ENCODE measurements at places on chromosomes 13 and 19.

- DNase-seq, result no peak
These were observed 225.1 kb downstream of the EFNB2 start for GRCh38 chr13:106310291-106310865.

DNA sequence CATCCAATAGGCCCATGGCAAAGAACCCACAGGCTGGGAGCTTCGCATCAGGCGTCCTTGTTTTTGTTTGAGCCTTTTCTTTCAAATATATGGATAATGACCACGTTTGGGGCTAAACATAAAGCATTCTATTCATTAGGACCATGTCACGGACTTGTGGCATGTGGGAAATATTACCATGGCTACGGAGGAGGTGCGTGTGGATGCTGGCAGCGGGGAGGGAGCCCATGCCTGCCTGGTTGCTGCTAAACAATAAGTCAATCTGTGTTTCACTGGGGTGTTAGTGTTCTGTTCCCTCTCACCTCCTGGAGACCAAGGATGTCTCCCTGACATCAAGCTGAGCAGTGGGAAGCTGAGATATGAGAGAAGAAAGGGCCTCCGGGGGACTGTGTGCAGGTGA is 121.1 kb downstream of the IRS2 start:
- DNase-seq, result no peak

DNA sequence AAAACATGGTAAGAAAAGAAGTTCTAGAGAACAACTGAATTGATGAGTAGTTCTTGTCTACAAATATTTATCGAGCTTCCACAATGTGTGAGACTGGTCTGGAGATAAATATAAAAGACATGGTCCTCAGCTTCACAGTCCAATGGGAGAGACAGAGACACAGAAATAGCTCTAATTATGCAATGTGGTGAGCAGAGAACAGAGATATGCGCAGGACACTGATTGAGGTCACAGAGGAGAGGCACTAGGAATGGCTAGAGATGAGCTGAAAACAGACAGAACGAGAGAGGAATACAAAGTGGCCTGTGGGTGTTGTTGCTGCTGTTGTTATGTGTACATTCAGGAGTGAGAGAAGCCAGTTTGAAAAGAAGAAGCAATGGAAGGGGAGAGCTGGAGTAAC is 53.2 kb downstream of the GPALPP1 start:
- DNase-seq, result no peak

GRCh38 chr19:5097959-5098623 is 129.2 kb downstream of the KDM4B start:
- DNase-seq, result no peak

DNA sequence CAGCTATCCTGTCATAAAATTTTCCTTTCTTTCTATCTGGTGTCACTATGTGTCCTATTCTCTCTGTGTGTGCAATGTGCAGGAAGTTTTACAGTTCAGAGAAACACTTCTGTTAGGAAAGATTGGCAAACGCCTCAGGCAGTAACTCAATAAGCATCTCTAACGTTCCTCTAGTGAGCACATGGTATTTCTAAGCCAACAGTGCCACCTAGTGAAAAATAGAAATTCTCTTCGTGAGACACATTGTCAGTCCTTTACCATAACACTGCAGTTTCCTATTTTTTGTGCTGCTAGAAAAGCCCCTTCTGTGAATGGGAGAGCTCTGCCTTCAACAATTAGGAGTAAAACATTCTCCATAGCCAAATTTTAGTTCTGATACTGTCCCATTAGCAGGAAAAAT is 50.7 kb downstream of the ZNF723 start:
- no peak for DNase-seq

- DNase-seq, result no peak
These were observed 351.2 kb upstream of the ARGLU1 start for GRCh38 chr13:106919133-106919532.

DNA sequence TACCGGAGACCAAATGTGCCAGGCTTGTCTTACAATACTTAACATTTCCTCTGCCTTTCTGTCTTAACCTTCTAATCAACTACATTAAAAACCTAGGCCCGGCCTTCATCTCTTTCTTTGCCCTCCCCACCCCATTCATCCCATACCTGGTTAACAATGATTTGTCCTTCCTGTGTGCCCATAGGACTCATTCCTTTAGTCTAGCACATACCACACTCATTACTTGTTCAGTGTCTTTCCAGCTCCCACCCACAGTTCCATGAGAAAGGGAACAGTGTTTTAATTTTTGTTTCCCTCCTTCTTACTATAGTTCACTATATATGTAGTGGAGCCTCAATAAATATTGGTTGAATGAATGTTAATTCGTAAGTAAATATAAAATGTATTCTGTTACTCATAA is 2.4 kb downstream of the CLN5 start:
- no peak for DNase-seq

GRCh38 chr13:21106089-21106488 is 44.7 kb upstream of the LATS2 start:
- DNase-seq, result no peak

GRCh38 chr19:10816691-10817090 is 19.3 kb downstream of the TMED1 start:
- DNase-seq, result no peak

GRCh38 chr19:49857838-49858087 is 6.8 kb downstream of the PTOV1 start:
- no peak for DNase-seq

DNA sequence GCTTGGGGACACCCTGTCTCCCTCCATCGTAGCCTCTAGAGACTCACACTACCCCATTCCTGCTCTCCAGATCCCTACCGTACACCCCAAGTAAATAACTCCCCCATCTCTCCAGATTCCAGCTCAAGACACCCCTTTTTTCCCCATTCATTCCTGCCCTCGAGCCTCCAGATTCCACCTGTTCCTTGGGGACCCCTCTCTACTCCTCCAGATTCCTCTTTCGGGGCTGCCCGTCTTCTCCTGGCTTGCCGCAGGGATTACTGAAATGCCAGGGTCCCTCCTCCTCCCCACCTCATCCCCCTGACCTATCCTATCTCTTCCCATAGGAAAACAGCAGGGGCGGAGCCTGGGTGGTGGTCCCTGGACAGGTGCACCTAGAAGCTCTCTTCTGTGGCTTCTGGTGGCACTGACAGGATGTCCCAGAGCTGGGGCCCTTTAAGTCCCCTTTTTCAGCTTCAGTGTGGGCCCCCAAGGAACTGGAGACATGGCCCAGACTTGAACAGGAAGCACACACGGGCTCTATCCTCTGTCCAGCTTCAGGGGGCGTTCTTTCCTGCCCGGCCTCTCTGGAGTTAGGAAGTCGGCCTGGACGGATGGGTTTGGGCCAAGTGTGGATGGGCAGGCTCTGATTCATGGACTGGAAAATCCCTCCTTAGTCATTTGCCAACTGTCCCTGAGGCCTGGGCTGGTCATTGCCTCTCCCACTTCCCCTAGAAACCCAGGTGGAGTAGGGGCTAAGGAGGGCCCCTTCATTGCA is 1.2 kb downstream of the ZSWIM4 start:
- DNase-seq, result no peak

GRCh38 chr19:40200341-40201099 is 9.3 kb downstream of the MAP3K10 start:
- no peak for DNase-seq

DNA sequence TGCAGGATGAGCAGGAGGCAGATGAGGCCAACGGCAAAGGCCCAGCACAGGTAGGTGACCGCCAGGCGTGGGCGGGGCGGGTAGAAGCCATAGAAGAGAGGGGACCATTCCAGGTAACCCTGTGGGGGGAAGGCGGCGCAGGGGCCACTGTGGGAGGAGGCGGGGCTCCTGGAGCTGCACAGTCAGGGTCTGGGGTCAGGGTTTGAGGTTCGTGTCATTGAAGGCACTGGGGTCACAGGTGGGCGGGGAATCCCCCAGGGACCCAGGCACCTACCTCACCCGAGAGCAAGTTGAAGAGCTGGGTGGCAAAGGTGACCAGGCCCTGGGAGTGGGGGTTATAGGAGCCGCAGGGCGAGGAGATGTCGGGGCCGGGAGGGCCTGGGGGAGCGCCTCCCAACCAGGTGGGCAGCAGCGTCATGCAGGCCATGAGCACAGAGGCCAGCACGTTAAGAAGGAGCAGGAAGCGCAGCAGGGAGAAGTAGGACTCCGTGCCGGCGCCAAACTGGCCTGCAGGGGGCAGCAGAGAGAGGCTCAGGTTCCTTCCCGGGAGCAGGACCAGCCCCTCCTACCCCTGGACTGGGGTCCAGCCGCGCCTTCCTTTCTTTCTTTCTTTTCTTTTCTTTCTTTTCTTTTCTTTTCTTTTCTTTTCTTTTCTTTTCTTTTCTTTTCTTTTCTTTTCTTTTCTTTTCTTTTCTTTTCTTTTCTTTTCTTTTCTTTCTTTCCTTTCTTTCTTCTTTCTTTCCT is 4.6 kb downstream of the TMC4 start:
- peak; percentile 78 for DNase-seq

DNA sequence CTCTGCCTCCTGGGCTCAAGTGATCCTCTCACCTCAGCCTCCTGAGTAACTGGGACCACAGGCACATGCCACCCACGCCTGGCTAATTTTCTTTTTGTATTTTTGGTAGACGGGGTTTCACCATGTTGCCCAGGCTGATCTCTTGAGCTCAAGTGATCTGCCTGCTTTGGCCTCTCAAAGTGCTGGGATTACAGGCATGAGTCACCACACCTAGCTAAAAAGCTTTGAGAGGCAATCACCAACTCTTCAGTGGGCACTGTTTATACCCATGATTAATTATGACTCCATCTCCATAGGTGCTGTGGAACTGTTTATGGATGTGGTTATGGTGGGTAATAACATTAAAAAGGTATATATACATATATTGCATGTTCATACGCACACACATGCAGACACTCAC is 7.5 kb upstream of the RBM26 start:
- no peak for DNase-seq

DNA sequence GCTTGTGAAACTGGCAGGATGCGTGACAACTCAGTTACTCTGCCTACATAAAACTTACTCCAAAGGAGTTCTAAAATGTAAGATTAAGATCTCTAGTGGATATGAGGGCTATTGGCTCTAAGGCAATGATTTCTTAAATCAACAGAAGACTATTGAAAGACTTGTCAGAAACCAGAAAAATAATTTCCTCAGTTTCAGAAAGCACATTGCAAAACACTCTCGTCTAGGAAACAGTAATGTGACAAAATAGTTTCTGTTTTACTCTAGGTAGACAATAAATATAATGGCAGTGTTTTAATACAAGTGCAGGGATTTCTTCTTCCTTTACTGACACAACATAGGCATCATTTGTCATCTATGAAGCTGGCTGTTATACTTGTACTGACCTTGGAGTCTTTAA is 230.1 kb downstream of the KCTD12 start:
- no peak for DNase-seq

DNA sequence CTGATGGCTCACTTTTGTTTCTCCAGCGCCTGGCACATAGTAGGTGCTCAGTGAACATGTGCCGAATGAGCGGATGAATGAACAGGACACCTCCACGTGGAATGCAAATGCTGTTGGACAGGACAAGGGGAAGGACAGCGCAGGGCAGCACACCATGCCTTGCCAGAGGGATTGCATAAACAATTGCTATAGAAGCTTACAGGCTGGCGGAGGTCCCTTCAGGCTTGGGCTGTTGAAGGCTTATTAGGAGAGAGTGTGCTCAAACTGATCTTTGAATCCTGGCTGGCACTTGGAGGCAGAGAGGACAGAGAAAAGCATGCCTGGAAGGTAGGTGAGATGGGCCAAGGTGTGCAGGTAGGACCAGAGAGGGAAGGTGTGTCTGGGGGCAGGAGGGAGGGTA is 35.9 kb upstream of the ZNF536 start:
- DNase-seq, result no peak

GRCh38 chr13:77728265-77729125 is 31.0 kb downstream of the SLAIN1 start:
- DNase-seq, result no peak

DNA sequence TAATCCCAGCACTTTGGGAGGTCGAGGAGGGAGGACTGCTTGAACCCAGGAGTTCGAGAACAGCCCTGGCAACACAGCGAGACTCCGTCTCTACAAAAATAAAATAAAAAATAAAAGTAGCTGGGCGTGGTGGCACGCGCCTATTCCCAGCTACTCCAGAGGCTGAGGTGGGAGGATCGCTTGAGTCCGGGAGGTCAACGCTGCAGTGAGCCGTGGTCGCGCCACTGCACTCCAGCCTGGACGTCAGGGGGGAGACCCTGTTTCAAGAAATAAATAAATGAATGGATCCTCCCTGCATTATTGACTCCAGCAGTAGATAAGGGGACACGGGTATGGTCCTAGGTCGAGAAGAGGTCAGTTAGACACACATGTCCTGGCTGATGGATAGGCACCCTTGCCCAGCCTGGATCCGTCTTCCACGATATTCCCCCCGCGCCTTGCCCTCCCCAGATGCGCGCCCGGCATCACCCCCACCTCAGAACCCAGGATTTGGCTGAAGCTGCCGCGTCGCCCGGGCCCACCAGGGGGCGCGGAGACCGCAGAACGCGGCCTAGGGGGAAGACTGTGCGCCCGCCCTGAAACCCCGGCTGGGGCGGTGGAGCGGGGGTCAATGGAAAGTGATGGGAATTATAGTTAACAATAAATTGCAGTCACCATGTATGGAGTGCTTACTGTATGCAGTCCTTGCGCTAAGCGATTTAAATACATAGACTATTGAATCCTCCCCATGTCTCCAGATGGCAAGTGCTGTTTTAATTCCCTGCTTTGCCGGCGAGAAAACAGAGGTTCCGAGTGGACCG is 2.1 kb upstream of the HOOK2 start:
- DNase-seq, result peak; percentile 73

DNA sequence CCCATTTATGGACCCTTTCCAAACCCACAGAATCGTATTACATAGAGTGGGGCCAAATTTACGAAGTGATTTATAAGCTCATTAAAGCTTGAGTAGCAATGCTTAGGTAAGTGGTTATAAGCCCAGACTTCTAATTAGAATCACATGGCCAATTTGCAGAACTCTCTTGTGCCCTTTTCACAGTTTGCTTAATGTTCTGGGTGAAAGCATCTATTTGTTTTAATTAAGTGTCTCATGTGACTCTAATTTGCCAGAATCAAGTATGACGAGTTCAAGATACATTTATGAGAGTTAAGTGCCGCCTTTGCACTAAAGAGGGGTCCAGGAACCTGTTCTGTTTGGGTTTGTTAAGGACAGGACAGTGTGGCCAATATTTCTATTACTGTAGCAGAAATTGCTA is 46.0 kb upstream of the ZNF681 start:
- DNase-seq, result no peak

GRCh38 chr13:86684402-86684801 is 885.2 kb upstream of the SLITRK6 start:
- DNase-seq, result no peak
